Endothelial cell of umbilical vein (primary cell): ENCODE measurements at places on chromosomes 7 and 10. TPM values are rescaled to one million over a fixed set of nuclear protein-coding genes. Genes with fewer than 3 reads are reported as not detected.

DNA sequence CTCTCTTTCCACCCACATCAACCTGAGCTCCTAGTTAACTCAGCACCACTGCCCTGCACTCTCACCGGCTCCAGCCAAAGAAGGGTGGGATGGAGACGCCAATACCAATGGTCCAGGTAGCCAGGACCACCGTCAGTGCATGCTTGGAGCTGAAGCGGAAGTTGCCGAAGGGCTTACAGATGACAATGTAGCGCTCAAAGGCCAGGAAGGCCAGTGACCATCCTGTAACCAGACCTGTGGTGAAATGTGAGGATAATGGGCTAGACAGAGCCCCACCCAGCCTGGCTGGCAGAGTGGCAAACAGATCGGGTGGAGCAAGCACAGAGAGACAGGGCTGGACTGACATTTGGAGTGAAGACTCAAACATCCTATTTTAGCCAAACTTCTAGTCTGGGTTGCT, 673 bp downstream of the OPN1SW start:
- no peak for DNase-seq

Gene CALN1
- not detected in 2 replicates for total RNA-seq

- no peak for DNase-seq
These were observed 250.0 kb downstream of the BMPER start for GRCh38 chr7:34155220-34155908.

DNA sequence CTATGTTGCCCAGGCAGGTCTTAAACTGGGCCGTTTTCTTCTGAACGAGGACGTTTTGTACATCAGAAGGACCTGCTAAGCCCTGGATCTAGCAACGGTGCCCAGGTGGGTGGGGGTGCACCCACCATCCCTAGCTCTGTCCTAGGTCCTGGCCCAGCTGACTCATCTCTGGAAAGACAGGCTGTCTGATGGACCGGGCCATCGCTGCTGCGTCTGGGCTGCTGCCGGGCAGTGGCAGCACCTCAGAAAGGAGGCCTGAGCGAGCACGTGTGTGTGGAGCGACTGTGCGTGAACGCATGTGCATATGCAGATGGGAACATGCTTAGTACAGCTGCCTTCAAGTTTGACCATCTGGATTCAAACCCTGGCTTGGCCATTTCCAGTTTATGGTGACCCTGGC, 7.3 kb upstream of the ELFN1 start:
- DNase-seq: no peak

GRCh38 chr10:71079761-71080380, 132.5 kb upstream of the UNC5B start:
- DNase-seq: no peak

Gene OR9A2
- total RNA-seq: not detected in 2 replicates

GRCh38 chr7:71389976-71390375, 258.0 kb downstream of the GALNT17 start:
- DNase-seq: no peak

DNA sequence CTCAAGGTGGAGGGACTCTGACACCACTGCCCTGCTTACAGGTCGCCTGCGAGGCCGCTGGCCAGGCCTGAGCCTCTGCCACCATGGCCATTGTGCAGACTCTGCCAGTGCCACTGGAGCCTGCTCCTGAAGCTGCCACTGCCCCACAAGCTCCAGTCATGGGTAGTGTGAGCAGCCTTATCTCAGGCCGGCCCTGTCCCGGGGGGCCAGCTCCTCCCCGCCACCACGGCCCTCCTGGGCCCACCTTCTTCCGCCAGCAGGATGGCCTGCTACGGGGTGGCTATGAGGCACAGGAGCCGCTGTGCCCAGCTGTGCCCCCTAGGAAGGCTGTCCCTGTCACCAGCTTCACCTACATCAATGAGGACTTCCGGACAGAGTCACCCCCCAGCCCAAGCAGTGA, 2.8 kb downstream of the LZTS2 start:
- no peak for DNase-seq

GRCh38 chr7:3897430-3898372, 596.6 kb downstream of the SDK1 start:
- DNase-seq: peak; percentile 55

Gene GPR85
- total RNA-seq: 0.48 and 0.64 TPM in 2 replicates

GRCh38 chr7:69840248-69840647, 242.0 kb downstream of the AUTS2 start:
- no peak for DNase-seq

Gene ACBD7
- total RNA-seq: 1.7 and 2.8 TPM in 2 replicates

DNA sequence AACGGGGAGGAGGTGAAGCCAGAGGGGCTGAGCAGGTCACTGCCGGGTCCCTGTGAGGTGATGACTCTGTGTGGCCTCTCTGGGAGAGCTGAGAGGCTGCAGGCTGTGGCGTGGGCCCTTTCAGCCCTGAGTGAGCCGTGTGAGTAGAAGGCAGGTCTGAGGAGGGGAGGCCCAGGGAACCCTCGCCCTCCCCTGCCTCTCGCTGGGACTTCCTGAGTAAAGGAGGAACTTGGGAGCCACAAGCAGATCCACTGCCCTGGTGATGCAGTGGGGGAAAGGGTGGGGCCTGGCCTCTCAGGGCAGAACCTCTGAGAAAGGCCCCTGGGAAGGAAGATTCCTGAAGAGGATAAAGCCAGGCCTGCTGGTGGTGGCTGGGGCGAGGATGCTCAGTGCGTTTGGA, 22.8 kb downstream of the EEPD1 start:
- no peak for DNase-seq

Gene SLC39A12
- total RNA-seq: not detected in 2 replicates

Gene UPK3BL2
- 29.8 and 30.6 TPM in 2 replicates for total RNA-seq

Gene RHOBTB1
- total RNA-seq: 31.0 and 31.3 TPM in 2 replicates
